G401 (cell line): ENCODE measurements at places on chromosomes 5 and 9. TPM values are rescaled to one million over a fixed set of nuclear protein-coding genes. Genes with fewer than 3 reads are reported as not detected.

Gene FBP2
- 0.14 TPM in 1 of 2 replicates, not detected in the other for total RNA-seq

Gene HMMR
- total RNA-seq, result 51.6 and 77.6 TPM in 2 replicates

Gene SLC45A2
- 0.17 TPM in 1 of 2 replicates, not detected in the other for total RNA-seq

DNA sequence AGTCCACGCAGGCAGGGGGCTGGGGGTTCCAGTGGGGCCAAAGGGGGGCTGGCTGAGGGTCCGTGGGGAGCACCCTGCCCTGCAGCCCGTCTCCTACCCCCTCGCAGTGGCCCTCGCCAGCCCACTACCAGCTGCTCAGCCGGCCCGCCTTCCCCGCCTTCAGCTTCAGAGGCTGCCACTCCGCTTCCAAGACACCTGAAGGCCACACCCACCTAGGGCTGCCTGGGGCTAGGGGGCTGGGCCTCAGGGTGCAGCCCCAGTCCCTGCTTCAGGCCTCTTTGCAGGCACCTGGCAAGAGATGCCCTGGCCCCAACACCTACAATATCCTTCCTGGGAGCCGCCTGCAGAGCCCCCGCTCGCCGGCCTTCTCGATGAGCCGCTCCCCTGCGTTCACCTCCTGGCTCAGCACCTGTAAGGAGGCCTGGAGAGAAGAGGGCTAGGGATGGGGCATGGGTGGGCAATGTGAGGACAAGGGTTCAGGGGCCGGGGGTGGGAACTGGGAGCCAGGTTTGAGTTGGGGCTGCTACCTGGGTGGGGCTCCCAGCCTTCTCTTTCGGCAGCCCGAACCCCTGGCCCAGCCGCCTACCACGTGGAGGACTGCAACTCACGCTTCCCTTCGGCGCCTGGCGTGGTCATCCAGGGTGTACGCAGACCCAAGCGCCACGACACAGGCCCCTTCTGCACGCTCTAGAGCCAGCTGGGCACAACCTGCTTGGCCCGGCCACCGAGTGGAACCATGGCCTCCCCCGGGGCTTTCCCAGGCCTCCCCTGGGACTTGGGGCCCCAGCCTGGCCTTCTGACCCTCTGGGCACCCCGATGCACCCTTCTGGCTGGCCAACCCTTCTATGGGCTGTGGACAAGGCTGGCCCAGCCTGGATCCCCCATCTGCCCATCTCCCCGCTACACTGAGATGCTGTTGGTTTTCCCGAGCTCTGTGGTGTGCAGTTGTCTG, 1.7 kb downstream of the STPG3 start:
- DNase-seq, result no peak

DNA sequence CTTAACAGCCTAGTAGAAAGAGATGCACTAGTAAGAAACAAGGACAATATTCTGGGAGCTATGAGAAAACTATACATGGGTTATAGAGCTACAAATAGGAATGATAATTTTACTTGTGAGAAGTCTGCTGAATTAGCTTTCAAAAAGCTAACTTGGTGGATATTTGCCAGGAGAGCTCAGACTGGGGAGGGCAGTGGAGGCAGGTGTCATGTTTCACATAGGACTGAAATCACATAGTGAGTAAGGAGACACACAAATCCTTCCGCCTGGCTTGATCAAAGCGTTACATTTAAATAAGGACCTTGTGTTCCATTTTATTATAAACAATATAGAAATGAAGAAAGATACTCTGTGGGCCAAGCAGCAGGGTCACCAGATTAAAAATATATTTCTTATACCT, 235.0 kb downstream of the ISL1 start:
- DNase-seq, result no peak

DNA sequence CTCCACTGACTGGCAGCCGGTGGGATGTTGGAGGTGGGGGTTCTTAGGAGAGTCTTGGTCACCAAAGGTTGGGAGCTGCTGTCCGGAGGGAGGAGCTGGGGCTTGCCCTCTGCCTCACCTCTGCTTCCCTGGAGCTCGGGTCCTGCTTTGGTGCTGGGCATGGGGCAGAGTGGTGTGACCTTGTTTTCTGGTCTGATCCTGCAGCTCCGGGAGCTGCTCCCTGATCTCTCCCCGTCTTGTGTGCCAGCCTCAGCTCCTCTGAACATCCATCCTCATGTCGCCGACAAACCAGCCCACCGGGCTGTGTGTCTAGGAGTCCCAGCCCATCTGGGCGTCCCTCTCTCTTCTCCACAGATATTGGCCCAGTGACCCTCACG, 18.7 kb downstream of the HMCN2 start:
- DNase-seq, result no peak

DNA sequence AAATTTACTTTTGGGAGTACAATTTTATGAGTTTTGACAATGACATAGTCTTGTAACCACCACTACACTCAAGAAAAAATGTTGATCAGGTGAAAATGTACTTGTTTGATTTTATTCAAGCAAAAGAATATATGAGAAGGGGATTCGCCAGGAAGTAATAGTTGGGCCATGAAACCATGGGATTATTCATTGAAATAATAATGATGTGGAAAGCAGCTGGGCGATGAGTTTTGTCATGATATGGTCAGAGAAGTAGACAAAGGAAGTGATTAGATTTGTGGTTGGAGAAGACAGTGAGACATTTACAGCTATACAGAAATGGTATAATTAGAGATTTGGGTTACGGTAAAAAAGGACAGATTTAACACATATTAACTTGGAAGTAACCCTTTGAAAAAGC, 11.2 kb downstream of the HMGCR start:
- DNase-seq, result no peak
